ENCODE measurements at places on chromosomes 7 and 10. TPM values are rescaled to one million over a fixed set of nuclear protein-coding genes. Genes with fewer than 3 reads are reported as not detected.

GRCh38 chr7:108232076-108232475 is 101.9 kb upstream of the LAMB4 start:
- no peak for DNase-seq
- no peaks in the 10 kb centered on the region for H3K36me3 ChIP-seq
- no peak overlapping the region for H3K27ac ChIP-seq
- H3K27me3 ChIP-seq, result no peaks in the 10 kb centered on the region
- no peaks in the 10 kb centered on the region for H3K4me1 ChIP-seq

DNA sequence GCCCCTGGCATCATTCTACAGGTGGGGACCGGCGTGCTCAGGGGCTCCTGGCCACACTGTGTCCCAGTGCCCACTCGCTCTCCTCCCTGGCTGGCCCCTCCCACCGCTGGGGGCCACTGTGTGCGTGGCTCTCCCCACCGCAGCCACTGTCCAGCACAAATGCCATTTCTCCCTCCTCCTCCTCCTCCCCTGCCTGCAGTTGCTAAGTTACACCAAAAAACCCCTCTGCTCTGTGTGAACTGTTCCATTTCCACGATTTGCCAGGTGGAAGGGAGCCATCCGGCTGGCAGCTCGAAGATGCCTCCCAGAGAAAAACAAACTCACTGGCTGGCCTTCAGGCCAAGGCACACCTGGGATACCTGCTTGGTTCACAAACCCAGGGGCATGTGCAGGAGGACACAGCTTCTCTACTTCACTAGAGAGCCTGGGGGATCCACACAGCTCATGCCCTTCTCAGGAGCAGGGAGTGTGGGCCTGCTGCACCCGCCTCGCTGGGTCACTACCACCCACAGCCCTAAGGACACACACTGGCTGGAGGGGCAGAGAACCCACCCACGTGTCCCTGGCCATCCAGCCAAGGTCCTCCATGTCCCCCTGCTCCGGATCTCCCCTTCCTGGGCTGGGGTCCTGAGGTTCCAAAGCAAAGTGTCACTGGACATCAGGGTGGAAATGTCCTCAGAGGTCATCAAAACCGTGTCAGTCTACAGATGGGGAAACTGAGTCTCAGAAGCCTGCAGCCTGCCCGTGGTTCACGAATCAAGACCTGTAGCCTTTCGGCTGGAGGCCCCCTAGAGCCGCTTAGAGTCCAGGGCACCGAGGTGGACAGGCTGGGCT is 1.7 kb downstream of the RASGEF1A start:
- H3K27me3 ChIP-seq, result no peaks in the 10 kb centered on the region
- peaks cover 3% of the 10 kb centered on the region for H3K4me1 ChIP-seq
- no peaks in the 10 kb centered on the region for H3K36me3 ChIP-seq

DNA sequence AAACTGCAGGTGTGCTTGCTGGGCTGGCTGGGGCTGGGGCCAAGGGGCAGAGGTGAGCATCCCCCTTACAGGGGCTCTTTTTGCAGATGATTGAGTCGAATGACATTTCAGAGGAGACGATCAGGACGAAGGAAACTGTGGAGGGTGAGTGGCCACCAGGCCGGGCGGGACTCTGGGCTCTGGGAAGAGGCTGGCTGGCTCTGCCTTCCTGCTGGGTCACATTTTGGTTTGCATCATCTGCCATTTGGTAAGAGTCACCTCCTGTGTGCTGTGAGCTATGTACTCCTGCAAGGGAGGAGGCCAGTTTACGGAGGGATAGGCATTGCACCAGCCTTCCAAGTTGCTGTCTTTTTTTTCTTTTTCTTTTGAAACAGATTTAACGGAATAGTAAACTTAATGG is 73.0 kb upstream of the GTF2IRD1 start:
- H3K36me3 ChIP-seq, result no peaks in the 10 kb centered on the region
- no peak overlapping the region for H3K4me3 ChIP-seq

DNA sequence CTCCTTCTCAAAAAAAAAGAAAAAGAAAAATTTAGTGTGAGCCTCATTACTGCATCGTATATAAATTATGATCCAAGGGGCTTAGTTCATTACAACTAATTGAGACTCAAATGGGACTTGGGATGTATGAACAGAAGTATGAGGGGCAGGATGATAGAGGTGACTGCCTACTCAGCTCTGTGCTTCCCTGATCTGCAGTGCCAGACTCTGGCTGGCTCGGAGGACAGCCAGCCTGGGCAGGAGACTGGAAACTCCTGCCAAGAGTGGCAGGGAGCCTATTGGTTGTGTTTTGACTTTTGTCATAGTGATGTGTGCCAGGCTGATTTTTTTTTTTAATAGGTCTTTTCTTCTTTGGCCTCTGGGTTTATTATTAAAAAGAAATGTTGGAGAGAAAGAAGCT is 73.8 kb upstream of the GTF2IRD1 start:
- no peaks in the 10 kb centered on the region for H3K27me3 ChIP-seq
- H3K4me3 ChIP-seq, result no peak overlapping the region
- DNase-seq, result no peak
- no peak overlapping the region for H3K27ac ChIP-seq
- H3K36me3 ChIP-seq, result no peaks in the 10 kb centered on the region
- no peaks in the 10 kb centered on the region for H3K4me1 ChIP-seq

- no peak overlapping the region for H3K27ac ChIP-seq
- no peaks in the 10 kb centered on the region for H3K36me3 ChIP-seq
- DNase-seq, result no peak
These were observed 16.9 kb downstream of the ZNF713 start for GRCh38 chr7:55903985-55904759.

Gene EVX1
- polyA plus RNA-seq, result 1.4 TPM

DNA sequence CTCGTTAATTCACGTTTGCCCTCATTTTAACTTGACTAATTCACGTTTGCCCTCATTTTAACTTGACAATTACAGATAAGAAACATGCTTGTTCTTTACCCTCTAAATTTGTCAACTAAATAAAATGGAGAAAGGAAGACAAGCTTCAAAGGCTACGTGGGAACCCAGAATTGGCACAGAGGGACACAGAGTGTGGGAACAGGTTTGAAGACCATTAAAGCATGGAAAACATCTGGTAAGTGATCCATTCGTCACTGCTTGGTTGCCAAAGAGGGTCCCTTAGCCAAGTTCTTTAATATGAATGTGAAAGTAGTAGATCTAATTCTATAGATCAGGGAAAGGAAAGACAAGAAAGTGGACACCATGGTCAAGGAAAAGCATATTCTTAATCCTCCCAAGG is 57.2 kb downstream of the ITIH5 start:
- no peak overlapping the region for H3K27ac ChIP-seq
- no peaks in the 10 kb centered on the region for H3K4me1 ChIP-seq
- DNase-seq, result no peak
- no peaks in the 10 kb centered on the region for H3K27me3 ChIP-seq
- H3K4me3 ChIP-seq, result no peak overlapping the region
- H3K36me3 ChIP-seq, result no peaks in the 10 kb centered on the region

DNA sequence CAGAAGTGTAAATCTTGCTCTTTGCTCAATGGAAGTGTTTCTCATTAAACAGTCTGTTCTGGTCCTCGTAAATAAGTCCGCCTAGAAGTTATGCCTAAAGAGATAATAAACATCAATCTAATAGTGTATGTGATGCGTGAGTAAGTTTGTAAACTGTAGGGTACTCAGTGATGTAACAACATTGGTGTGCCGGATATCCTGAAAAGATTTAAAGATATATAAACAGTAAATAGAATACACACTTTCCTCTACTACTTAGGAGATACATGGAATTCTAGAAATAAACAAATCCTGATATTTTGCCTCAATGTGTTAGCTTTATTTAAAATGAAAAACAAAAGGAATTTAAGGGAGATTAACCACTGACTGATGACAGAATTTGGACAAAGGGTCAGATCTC is 123.5 kb downstream of the AHR start:
- H3K36me3 ChIP-seq, result no peaks in the 10 kb centered on the region
- no peak for DNase-seq
- H3K27me3 ChIP-seq, result no peaks in the 10 kb centered on the region
- H3K4me1 ChIP-seq, result no peaks in the 10 kb centered on the region
- no peak overlapping the region for H3K4me3 ChIP-seq

GRCh38 chr7:132291481-132291880 is 284.8 kb downstream of the PLXNA4 start:
- H3K4me3 ChIP-seq, result no peak overlapping the region
- no peaks in the 10 kb centered on the region for H3K27me3 ChIP-seq
- no peak overlapping the region for H3K27ac ChIP-seq
- no peaks in the 10 kb centered on the region for H3K4me1 ChIP-seq
- H3K36me3 ChIP-seq, result no peaks in the 10 kb centered on the region

GRCh38 chr10:89622151-89622550 is 22.9 kb downstream of the PANK1 start:
- no peaks in the 10 kb centered on the region for H3K27me3 ChIP-seq
- H3K27ac ChIP-seq, result no peak overlapping the region
- no peaks in the 10 kb centered on the region for H3K36me3 ChIP-seq
- peaks cover 11% of the 10 kb centered on the region for H3K4me1 ChIP-seq
- no peak for DNase-seq

GRCh38 chr10:22303461-22303860 is 12.7 kb upstream of the COMMD3 start:
- H3K27ac ChIP-seq, result no peak overlapping the region
- H3K4me3 ChIP-seq, result no peak overlapping the region

Gene CDHR3
- polyA plus RNA-seq, result 8.5 TPM

DNA sequence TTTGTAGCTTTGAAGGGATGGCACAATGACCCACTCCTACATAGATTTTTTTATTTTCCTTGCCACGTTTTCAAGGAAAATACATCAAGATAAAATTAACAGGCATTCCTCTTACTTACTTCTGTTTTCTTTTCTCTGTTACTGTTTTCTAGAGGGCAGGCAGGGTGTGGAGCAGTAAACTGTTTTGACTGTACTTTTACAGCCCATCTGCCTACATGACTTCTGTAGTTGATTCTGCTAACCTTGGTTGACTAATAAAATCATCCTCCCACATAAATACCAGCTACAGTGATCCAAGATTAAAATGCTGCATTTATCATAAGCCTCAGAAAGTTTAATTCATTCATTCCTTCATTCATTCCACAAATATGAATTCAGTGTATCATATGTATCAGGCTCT is 158.5 kb downstream of the TRIL start:
- no peak for DNase-seq
- H3K36me3 ChIP-seq, result no peaks in the 10 kb centered on the region
- no peak overlapping the region for H3K4me3 ChIP-seq
- H3K27me3 ChIP-seq, result no peaks in the 10 kb centered on the region
- no peak overlapping the region for H3K27ac ChIP-seq
- no peaks in the 10 kb centered on the region for H3K4me1 ChIP-seq

- peaks cover 25% of the 10 kb centered on the region for H3K4me1 ChIP-seq
- no peaks in the 10 kb centered on the region for H3K27me3 ChIP-seq
- H3K36me3 ChIP-seq, result no peaks in the 10 kb centered on the region
- no peak for DNase-seq
- no peak overlapping the region for H3K4me3 ChIP-seq
These were observed 75.5 kb downstream of the UBE2H start for GRCh38 chr7:129877146-129877792.

GRCh38 chr10:116521424-116522290 is 24.1 kb upstream of the PNLIP start:
- peak; percentile 58 for DNase-seq
- H3K27me3 ChIP-seq, result no peaks in the 10 kb centered on the region
- H3K4me1 ChIP-seq, result no peaks in the 10 kb centered on the region
- H3K27ac ChIP-seq, result no peak overlapping the region
- H3K36me3 ChIP-seq, result no peaks in the 10 kb centered on the region

DNA sequence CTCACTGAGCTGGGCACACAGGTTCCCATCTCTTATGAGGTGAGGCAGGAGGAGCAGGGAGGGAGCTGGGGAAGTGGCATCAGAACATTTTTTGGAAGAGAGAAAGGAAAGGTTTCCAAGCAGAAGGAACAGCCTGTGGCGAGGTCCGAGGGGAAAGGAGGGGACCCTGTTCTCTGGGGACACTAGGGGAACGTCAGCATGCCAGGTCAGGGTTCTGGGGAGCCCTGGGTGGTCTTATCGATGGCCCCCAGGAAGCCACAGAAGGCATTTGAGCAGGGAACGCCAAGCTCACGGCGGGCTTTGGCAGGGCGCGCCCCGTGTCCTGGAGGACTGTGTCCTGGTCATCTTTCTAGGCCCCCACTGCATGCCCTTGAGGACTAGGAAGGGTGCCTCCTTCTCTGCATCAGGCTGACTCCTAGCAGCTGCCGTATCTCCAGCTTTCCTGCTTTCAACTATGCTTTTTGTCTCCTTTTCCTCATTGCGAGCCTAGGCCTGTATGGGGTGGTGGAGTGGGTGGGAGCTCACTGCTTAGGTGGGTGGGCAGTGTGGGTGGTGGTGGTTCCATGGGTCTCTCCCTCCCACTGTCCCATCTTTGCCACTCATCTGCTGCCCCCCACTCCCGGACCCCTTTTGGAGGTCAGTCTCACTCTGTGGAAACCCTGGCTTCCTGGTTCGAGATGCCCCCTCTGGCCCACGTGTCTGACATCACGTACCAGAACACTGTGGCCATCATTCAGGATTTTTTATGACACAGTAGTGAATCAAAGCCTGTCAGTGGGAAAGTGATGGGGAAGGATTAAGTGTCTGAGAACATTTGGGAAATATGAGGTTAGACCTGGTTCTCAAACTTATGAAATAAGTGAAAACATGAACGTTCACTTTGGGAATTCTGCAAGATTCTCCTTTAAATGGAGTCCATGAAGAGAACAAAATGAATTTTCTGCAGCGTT is 89.1 kb downstream of the CUX1 start:
- no peak for DNase-seq
- H3K36me3 ChIP-seq, result no peaks in the 10 kb centered on the region
- H3K4me1 ChIP-seq, result no peaks in the 10 kb centered on the region
- H3K27ac ChIP-seq, result no peak overlapping the region

DNA sequence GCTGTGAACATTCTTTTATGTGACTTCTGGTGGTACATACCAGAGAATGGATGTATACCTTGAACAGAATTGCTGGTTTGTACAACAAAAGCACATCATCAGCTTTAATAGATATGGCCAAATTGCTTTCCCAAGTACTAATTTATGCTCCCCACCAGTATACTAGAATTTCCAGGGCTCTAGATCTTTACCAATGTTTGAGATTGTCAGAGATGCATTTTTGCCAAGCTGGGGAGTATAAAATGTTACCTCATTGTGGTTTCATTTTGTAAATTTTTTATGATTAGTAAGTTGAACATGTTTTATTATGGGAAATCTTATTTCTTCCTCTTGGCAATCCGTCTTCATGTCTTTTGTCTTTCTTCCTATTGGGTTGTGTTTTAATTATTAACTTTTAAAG is 179.9 kb upstream of the TMEM106B start:
- no peaks in the 10 kb centered on the region for H3K36me3 ChIP-seq
- no peak for DNase-seq
- no peak overlapping the region for H3K4me3 ChIP-seq
- no peaks in the 10 kb centered on the region for H3K27me3 ChIP-seq
- H3K4me1 ChIP-seq, result no peaks in the 10 kb centered on the region
- no peak overlapping the region for H3K27ac ChIP-seq

GRCh38 chr7:159207393-159207792 is 62.7 kb upstream of the VIPR2 start:
- no peak overlapping the region for H3K4me3 ChIP-seq
- no peak overlapping the region for H3K27ac ChIP-seq
- no peaks in the 10 kb centered on the region for H3K27me3 ChIP-seq
- no peaks in the 10 kb centered on the region for H3K4me1 ChIP-seq

DNA sequence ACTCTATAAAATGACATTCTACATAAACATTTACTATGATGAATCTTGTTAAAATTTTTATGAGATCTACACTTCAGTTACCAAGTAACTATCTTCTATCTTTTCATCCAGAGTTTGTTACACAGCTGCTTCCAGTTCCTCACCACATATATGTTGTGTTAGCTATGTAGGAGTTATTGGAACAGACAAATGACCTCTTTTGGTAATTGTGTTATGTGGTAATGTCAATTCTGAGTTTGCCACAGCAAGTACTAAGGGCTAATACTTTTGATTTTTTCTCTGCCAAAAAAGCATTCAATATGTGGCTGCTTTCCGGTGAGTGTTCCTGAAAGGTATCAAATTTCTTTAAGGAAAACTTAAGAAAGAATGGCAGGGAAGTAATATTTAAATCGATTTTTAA is 573.9 kb upstream of the PCDH15 start:
- H3K27me3 ChIP-seq, result no peaks in the 10 kb centered on the region
- H3K36me3 ChIP-seq, result no peaks in the 10 kb centered on the region
- no peak overlapping the region for H3K27ac ChIP-seq
- H3K4me1 ChIP-seq, result no peaks in the 10 kb centered on the region
- no peak for DNase-seq

Data from testis (tissue), 5 donors.